Activated T-cell treated with anti-CD3 and anti-CD28 coated beads for 48 hours (primary cell): ENCODE measurements at places on chromosomes 5 and 9.

DNA sequence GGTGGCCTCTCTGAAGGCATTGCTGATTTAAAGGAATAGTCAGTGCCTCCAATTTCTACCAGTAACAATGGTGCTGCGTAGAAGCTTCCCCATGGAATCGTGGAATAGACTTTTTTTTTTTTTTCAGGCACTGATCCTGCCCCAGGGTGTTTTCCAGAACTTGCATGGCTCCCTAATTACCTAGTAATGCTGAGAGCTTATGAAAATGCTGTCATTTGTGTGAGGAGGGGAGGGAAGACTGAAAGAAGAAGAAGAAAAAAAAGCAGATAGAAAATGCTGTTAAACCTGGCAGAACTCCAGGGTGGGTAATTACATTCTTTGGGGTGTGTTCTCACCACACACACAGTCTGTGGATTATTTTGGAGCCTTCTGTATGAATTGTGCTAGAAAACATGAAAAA is 4.8 kb upstream of the GRIA1 start:
- DNase-seq, result no peak

DNA sequence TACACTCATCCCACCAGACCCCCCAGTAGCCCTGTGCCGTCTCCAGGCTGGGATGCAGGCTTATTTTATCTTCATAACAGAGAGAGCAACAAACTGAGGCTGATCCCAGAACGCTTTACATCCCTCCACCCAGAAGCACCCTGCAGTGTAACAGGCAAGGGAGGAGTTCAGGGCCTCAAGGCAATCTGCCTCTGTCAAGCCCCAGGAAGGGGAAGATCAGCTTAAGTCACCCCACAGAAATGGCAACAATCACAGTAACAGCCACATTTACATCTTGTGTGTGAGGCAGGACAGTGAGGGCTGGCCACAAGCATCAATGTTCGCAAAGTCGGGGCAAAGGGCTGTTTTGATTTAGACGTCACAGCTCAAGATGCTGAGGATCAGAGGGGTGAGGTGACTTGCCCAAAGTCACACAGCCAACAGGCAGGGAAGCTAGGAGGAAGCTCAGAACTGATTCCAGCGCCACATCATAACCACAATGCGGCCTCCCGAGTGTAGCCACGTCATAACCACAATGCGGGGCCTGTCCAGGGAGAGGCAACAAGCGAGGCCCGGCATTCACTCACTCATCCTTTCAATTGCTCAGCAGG is 14.4 kb downstream of the STK10 start:
- DNase-seq, result peak; percentile 78

DNA sequence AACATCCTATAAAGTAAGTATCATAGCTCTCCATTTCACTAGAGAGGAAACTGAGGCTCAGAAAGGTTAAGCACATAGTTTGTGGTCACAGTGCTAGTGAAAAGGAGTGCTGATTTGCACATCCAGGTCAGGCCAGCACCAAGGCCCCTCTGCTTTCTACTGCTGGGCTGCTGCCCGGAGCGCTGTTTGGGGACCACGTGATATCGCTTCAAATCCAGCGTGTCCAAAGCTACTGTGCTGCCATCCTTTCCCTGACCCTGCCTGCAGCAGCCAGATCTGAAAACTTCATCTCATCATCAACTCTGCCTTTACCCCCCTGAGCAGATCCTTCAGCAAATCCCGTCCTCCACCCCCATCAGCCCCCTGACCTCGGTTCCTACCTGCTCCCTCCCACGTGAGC is 40.7 kb upstream of the AKNA start:
- no peak for DNase-seq

DNA sequence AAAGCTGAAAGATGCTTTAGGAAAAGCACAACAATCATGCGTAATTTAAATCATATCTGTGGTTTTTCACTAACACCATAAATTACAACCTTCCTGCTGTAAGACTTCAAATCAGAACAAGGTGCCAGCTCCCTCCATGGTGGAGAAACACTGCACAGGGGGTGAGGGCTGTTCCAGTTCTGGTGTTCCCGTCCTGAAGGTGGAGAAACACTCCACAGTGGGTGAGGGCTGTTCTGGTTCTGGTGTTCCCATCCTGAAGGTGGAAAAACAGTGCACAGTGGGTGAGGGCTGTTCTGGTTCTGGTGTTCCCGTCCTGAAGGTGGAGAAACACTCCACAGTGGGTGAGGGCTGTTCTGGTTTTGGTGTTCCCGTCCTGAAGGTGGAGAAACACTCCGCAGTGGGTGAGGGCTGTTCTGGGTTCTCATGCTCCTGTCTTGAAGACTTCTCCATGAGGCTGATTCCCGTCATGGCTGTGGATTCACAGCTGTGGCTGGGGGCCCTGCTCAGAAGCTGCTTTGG is 12.9 kb downstream of the PLEKHG4B start:
- no peak for DNase-seq

DNA sequence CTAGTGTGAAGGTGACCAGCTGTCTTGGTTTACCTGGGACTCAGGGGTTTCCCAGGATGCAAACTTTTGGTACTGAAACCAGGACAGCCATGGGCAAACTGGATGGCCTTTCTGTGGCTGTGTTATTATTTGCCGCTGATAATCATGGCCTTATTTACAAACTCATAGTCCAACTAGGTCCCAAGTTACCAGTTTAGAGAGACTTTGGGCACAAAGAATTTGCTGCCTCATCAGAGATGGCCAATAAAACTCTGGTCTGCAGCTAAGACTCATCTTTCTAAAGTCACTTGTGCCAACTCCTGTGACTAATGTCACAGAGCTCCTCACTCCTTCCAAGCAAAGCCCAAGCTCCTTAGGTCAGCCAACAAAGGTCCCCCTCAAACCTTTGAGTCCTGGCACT is 47.5 kb upstream of the PLPP6 start:
- no peak for DNase-seq

DNA sequence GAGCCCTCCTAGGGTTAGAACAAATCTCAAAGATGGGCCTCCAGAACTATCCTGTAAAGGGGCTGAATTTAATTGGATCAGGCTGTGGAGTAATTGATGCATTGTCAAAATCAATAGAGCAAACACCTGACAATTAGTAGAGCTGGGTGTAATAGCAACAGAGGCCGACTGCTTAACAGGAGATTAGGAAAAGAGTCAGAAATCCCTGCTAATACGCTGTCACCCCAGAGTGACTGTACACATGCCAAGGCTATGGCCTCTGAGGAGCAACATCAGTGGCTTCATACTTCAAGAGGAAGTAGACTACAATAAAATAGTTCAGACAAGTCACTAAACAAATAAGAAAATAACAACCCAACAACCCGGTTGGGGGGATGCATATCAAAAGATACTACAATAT is 18.7 kb upstream of the GRPEL2 start:
- DNase-seq, result no peak
